IMR-90 (cell line): ENCODE measurements at places on chromosomes 6 and 20.

- DNase-seq = no peak
Measured at GRCh38 chr6:163719028-163719742, 304.7 kb downstream of the QKI start.

DNA sequence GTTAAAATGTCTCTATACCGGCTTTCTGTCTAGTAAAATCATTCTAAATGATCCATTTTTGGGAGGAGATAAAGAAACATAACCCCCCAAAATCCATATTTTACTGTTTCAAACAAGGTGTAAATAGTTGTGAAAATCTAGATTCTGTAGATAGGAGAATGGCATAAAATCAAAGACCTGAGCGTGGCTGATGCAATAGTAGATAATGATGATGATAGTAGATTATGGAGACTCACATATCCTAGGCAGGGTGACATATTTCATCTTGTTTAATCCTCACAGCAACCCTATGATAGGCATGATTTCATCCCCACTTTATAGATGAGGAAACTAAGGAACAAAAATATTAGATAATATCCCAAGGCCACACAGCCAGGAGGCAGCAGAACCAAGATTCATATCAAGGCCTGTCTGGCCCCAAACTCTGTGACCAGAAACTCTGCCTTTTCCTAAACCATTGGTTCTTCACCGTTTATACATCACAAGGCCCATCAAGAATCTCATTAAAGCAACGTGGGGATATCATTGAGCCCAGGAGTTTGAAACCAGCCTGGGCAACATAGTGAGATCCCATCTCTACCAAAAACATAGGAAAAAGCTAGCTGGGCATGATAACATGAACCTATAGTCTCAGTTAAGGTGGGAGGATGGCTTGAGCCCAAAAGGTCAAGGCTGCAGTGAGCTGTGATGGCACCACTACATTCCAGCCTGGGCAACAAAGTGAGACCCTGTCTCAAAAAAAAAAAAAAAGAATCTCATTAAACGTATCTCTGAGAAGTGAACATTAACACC lies 55.6 kb downstream of the BPIFB1 start:
- DNase-seq = no peak

GRCh38 chr6:109717971-109718370 lies 26.9 kb downstream of the FIG4 start:
- DNase-seq = no peak

DNA sequence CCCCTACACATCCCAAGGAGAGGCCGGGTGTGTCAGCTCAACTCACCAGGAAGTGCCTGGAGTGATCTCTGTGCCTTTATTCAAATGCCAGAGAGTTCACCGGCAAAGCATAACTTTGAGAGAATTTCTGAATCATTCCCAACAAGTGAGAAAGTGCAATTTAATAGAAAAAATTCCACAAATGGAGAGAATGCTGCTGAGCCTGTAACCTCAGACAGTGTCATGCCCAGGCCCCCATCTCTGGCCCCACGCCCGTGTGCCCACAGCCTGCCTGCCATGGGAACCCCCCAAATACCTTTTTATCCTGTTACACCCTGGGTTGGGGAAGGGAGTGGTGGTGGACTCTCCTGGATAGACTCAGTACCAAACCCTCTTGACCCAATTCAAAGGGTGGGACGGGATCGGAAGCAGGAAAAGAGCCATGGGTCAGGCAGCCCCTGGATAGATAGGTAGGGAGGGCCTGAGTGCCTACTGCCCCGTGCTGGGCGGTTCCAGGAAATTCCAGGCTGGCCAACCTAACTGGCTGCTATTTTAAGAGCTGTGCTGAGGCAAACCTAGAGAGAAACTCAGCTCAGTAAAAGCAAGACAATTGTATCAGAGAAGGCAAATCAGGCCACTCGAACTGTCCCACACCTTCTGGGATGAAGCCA lies 179.0 kb upstream of the FOXA2 start:
- DNase-seq = no peak

GRCh38 chr20:4151342-4151741 lies 136.0 kb upstream of the RNF24 start:
- no peak for DNase-seq
